Breast epithelium (tissue), 4 donors: ENCODE measurements at places on chromosomes 5 and 9. TPM values are rescaled to one million over a fixed set of nuclear protein-coding genes. Genes with fewer than 3 reads are reported as not detected.

DNA sequence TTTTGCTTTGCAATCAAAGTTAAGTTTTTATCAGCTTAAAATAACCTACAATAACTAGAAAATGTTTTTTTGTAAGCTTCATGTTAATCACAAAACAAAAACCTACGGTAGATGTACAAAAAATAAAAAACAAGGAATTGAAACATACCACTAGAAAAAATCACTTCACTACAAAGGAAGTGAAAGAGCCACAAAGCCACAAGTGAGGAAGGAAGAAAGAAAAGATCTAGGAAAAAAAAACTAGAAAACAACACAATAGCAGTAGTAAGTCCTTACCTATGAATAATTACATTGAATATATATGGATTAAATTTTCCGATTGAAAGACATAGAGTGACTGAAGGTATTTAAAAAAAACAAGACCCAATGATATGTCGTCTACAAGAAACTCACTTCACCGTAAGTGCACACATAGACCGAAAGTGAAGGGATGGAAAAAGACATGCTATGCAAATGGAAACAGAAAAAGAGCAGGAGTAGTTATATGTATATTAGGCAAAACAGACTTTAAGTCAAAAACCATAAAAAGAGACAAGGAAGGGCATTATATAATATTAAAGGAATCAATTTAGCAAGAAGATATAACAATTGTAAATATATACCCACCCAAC lies 13.4 kb upstream of the ZDHHC21 start:
- H3K27me3 ChIP-seq: no peaks in the 10 kb centered on the region
- H3K36me3 ChIP-seq: no peaks in the 10 kb centered on the region
- H3K4me3 ChIP-seq: no peak overlapping the region
- H3K4me1 ChIP-seq: no peaks in the 10 kb centered on the region
- no peak for DNase-seq

DNA sequence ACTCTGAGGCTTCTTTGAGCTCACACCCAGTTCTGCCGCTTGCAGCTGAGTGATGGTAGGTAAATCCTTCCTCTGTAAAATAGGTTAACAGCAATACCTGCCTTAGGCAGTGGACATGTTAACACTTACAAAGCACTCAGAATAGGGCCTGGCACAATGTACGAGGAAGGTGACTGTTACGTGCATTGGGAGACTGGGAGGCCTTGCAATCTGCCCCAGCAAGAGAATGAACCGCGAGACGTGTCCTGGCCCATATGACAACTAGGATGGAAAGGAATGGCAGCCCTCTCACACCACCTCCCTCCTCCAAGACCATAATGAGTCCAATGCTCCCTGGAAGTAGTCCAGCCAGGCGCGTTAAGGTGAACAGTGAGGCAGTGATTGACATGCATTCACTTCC lies 23.1 kb upstream of the AKNA start:
- no peak for DNase-seq
- no peaks in the 10 kb centered on the region for H3K36me3 ChIP-seq
- H3K27me3 ChIP-seq: no peaks in the 10 kb centered on the region
- H3K27ac ChIP-seq: no peak overlapping the region

GRCh38 chr5:143426437-143426991 lies 23.0 kb upstream of the NR3C1 start:
- no peak for DNase-seq
- H3K4me3 ChIP-seq: no peak overlapping the region
- H3K27me3 ChIP-seq: no peaks in the 10 kb centered on the region
- no peak overlapping the region for H3K27ac ChIP-seq
- no peaks in the 10 kb centered on the region for H3K36me3 ChIP-seq

- H3K27ac ChIP-seq: peak overlapping the region; percentile 27
- no peaks in the 10 kb centered on the region for H3K27me3 ChIP-seq
- no peaks in the 10 kb centered on the region for H3K36me3 ChIP-seq
- H3K4me1 ChIP-seq: no peaks in the 10 kb centered on the region
- H3K4me3 ChIP-seq: peak overlapping the region; percentile 62
Measured at GRCh38 chr5:120465436-120465961, 1.4 kb downstream of the PRR16 start.

- no peaks in the 10 kb centered on the region for H3K36me3 ChIP-seq
- H3K4me1 ChIP-seq: no peaks in the 10 kb centered on the region
- no peak overlapping the region for H3K27ac ChIP-seq
- H3K27me3 ChIP-seq: no peaks in the 10 kb centered on the region
Measured at GRCh38 chr5:171322527-171322926, 13.5 kb downstream of the TLX3 start.

DNA sequence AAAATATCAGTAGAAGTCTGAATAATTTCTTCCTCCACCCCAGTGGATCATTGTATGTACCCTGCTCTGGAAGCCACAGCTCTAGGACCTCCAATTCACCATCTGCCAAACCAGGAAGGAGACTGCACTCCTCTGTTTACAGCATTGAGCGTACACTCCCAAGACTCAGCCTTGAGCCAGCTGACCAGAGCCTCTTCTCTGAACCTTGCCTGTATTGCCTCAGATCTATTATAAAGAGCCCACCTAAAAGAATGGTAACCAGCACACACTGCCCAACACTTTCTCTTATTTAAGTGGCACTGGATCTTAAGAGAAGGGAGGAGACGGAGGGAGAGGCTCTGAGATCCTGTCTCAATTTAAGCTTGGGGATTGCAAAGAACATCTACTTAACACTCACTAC lies 217.8 kb upstream of the RASEF start:
- no peaks in the 10 kb centered on the region for H3K36me3 ChIP-seq
- H3K4me3 ChIP-seq: no peak overlapping the region
- DNase-seq: no peak
- H3K27me3 ChIP-seq: no peaks in the 10 kb centered on the region
- no peaks in the 10 kb centered on the region for H3K4me1 ChIP-seq

GRCh38 chr5:159489779-159490178 lies 159.5 kb upstream of the IL12B start:
- H3K4me3 ChIP-seq: no peak overlapping the region
- DNase-seq: no peak
- no peaks in the 10 kb centered on the region for H3K36me3 ChIP-seq
- no peaks in the 10 kb centered on the region for H3K27me3 ChIP-seq
- H3K4me1 ChIP-seq: no peaks in the 10 kb centered on the region

DNA sequence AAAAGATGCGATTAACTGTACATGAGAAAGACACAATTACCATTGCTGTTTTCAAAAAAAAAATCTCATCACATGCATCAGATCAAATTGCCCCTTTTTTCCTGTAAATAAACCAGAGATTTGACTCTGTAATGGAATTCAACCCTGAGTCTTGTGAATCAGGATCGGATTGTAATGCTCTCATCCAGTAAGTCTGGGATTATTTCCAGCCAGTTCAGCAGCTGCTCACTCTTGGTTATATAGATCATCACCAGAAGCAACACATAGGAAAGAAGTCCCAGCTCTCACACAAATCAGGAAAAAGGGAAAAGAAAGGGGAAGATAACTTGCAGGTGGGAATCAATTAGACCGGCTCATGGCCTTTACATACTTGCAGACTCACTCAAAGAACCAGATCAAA lies 97.8 kb upstream of the SPOCK1 start:
- H3K36me3 ChIP-seq: no peaks in the 10 kb centered on the region
- no peak for DNase-seq

GRCh38 chr5:172531704-172532026 lies 77.3 kb upstream of the SH3PXD2B start:
- H3K4me1 ChIP-seq: no peaks in the 10 kb centered on the region
- H3K27ac ChIP-seq: no peak overlapping the region
- no peaks in the 10 kb centered on the region for H3K36me3 ChIP-seq
- no peaks in the 10 kb centered on the region for H3K27me3 ChIP-seq
- H3K4me3 ChIP-seq: no peak overlapping the region
- no peak for DNase-seq

- H3K4me3 ChIP-seq: no peak overlapping the region
- no peak overlapping the region for H3K27ac ChIP-seq
- H3K4me1 ChIP-seq: no peaks in the 10 kb centered on the region
- no peaks in the 10 kb centered on the region for H3K36me3 ChIP-seq
- no peak for DNase-seq
Measured at GRCh38 chr5:149745943-149746324, 15.8 kb downstream of the PPARGC1B start.

- H3K36me3 ChIP-seq: no peaks in the 10 kb centered on the region
- H3K4me3 ChIP-seq: no peak overlapping the region
- no peak for DNase-seq
- H3K27ac ChIP-seq: no peak overlapping the region
- H3K4me1 ChIP-seq: no peaks in the 10 kb centered on the region
Measured at GRCh38 chr9:15505921-15506320, 4.8 kb downstream of the PSIP1 start.

DNA sequence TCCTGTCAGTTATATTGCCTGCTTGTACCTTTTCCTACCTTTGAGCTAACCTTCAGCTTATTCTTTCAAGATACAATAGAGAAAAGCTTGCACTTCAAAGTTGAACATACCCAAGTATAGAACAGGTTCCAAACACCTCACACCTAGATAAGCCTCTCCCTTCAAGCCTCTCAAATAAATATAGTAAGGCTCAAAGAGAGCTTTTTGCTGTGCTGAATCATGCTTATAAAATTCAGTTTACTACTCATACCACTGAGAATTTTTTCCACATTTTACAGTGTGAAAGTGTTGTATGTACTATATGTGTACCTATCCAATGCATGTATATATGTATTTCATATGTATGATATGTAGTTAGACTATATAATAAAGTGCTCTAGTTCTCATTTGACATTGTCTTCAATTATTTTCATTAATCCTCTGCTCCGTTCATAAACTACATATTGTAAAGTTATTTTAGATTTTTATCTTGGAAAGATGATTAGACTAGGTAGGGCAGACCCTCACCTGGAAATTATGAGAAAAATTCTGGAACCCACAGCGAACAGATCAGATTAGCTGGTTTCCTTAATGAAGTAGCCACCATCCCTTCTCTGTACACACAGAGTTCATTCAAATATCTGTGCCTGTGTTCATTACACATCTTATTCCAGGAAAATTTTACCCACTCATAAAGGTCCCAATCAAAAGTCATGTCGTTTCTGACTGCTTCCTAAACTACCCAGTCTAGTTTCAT lies 149.2 kb upstream of the RGMB start:
- H3K27me3 ChIP-seq: no peaks in the 10 kb centered on the region
- H3K4me1 ChIP-seq: no peaks in the 10 kb centered on the region
- no peak for DNase-seq

- H3K27me3 ChIP-seq: peaks cover 5% of the 10 kb centered on the region
- DNase-seq: no peak
- H3K4me3 ChIP-seq: no peak overlapping the region
- no peaks in the 10 kb centered on the region for H3K36me3 ChIP-seq
Measured at GRCh38 chr9:126676102-126676684, 62.5 kb downstream of the LMX1B start.

- DNase-seq: no peak
- no peak overlapping the region for H3K4me3 ChIP-seq
- H3K27ac ChIP-seq: no peak overlapping the region
- H3K4me1 ChIP-seq: no peaks in the 10 kb centered on the region
Measured at GRCh38 chr9:117189121-117189520, 225.7 kb downstream of the ASTN2 start.

- H3K27ac ChIP-seq: no peak overlapping the region
- no peaks in the 10 kb centered on the region for H3K27me3 ChIP-seq
- H3K4me3 ChIP-seq: no peak overlapping the region
- no peak for DNase-seq
Measured at GRCh38 chr5:159886296-159886695, 30.0 kb upstream of the ADRA1B start.

GRCh38 chr5:5584236-5584745 lies 161.8 kb downstream of the ICE1 start:
- H3K27ac ChIP-seq: no peak overlapping the region
- no peaks in the 10 kb centered on the region for H3K4me1 ChIP-seq
- H3K27me3 ChIP-seq: no peaks in the 10 kb centered on the region
- no peak for DNase-seq
- H3K36me3 ChIP-seq: no peaks in the 10 kb centered on the region

- H3K36me3 ChIP-seq: no peaks in the 10 kb centered on the region
- no peaks in the 10 kb centered on the region for H3K4me1 ChIP-seq
- H3K4me3 ChIP-seq: no peak overlapping the region
- H3K27ac ChIP-seq: no peak overlapping the region
- H3K27me3 ChIP-seq: no peaks in the 10 kb centered on the region
Measured at GRCh38 chr5:38330207-38330606, 71.8 kb downstream of the EGFLAM start.

- no peak overlapping the region for H3K4me3 ChIP-seq
- H3K36me3 ChIP-seq: no peaks in the 10 kb centered on the region
- DNase-seq: no peak
- H3K4me1 ChIP-seq: peaks cover 16% of the 10 kb centered on the region
Measured at GRCh38 chr9:131674425-131675421, 65.2 kb downstream of the RAPGEF1 start.

DNA sequence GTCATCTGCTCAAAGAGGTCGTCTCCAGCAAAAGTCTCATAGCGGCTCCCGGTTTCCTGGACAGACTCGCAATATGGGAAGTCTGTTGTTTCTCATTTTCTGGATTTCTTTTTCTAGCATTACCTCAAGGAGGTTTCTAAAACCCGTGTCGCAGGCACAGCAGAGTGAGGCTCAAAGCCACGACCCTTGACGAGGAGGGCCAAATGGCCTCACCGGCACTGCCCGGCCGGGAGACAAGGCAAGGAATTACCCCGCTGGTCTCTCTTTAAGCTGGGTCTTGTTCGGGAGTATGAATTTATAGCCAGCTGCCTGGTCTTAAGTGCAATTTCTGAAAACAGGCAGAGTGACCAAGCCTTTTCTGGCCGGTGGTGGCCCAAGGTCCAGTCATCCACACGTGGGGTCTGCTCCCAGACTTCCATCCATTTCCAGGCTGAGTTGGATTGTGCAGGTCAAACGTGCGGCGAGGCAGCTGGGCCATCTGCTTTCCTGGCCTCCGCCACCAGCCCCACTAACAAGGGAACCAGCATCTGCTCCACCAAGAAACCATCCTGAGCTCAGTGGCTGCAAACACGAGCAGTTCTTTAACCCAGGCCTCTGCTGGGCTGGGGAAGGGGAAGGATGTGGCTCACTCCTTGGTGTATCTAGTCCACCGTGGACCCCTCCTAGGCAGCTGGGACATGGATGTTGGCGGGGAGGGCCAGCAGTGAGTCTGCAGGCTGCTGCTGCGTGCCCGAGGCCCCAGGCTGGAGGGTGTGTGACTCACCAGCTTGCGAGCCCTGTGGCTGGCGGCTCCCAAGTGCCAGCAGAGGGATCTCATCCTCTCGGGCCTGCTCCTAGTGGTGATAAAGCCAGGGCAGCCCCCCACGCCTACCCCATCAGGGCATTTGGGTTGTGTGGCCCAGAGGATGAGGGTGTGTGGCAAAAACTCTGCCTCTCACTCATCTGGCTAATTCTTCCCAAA lies 55.6 kb upstream of the COL5A1 start:
- no peak overlapping the region for H3K27ac ChIP-seq
- H3K27me3 ChIP-seq: peaks cover 7% of the 10 kb centered on the region
- no peak overlapping the region for H3K4me3 ChIP-seq
- no peaks in the 10 kb centered on the region for H3K36me3 ChIP-seq
- peak; percentile 14 for DNase-seq
- no peaks in the 10 kb centered on the region for H3K4me1 ChIP-seq

OSMR gene
- total RNA-seq: 121 TPM

FOXI1 gene
- total RNA-seq: 7.9 TPM

TRAPPC13 gene
- 27.4 TPM for total RNA-seq

CCL27 gene
- total RNA-seq: not detected

IFNK gene
- total RNA-seq: not detected

LIFR gene
- 225 TPM for total RNA-seq

SPATA31E1 gene
- not detected for total RNA-seq

SPATA24 gene
- total RNA-seq: 0.98 TPM
